ENCODE measurements at places on chromosomes 1 and 21.
A peak's percentile ranks its signal among the peaks of the same experiment; 100 is the strongest.

DNA sequence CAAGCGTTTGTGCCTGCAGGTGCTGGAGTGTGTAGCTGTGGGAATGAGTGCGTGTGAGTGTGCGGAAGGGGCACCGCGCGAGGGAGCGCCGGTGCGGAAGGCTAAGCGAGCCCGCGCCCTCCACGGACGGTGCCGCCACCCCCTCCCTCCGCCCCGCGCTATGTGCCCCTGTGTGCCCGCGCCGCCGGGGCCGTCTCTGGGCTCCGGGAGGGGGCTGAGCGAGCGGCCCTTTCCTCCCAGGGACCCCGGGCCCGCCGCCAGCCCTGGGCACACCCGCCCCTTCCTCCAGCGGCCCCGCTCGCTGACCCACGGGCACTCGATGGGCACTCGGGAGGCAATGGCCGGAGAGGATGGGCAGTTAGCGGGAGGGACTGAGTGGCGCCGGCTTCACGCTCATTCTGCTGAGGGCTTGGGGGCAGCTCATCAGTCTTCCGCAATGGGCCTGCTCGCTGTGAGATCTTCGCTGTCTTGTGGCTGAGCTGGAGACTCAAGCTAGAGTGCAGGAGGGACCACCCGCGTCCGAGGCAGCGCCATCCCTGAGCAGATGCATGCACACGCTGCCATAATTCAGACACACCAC, 8.6 kb upstream of the ADGRB2 start:
- DNase-seq = no peak

GRCh38 chr1:2650967-2651645, 18.3 kb upstream of the MMEL1 start:
- no peak for DNase-seq

DNA sequence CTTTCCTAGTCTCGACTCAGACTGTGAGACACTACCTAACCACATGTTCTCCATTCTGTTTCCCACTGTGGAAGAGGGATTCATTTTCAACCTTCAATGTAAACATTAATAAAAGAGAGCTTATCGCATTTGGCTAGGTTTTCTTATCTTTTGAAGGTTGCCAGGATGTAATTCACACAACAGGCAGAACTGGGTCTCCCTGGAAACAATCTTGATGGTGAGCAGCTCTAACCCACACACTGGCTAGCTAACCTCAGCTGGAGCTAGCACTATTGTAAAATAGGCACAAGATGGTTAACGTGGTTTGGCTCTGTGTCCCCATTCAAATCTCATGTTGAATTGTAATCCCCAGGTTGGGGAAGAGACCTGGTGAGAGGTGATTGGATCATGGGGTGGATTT, 75.1 kb downstream of the ZSCAN20 start:
- no peak for DNase-seq

DNA sequence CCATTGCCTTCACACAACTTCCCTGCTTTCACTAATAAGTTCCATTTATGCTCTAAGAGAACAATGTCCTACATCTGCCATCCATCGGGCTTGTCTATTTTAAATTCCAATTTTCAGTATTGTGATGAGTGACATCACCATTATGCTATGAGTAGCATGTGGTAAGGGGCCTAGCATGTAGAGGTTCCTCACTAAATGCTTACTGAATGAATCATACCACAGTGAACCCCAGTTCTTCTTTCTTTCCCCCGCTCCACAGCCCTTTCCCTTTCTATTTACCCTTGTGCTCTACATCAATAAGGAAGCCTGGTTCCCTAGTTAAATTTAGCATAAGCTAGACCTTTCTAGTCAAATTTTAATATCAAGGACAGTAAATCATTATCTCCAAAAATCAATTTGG, 195.0 kb upstream of the RGS18 start:
- DNase-seq = peak; percentile 25

DNA sequence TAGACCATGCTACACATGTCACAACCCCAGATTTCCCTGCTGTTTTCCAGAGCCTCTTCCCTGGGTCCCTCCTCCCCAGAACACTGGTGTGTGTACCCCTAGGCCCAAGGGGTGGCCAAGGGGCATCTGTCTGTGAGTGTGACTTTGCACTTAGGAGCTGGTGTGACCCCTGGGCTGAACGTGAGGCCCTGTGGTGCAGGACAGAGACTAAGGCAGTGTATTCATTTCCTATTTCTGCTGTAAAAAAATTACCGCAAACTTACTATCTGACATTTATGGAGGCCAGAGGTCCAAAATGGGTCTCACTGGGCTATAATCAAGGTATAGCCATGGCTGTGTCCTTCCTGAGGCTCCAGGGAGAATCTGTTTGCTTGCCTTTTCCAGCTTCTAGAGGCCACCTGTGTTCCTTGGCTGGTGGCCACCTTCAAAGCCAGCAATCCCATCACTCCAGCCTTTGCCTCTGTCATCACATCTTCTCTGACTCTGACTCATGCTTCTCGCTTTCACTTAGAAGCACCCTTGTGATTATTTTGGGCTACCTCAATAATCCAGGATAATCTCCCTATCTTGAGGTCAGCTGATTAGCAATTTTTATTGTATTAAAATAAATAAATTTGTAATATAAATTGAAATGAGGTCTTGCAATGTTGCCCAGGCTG, 24.0 kb upstream of the ELOA start:
- peak; percentile 55 for DNase-seq

- DNase-seq = peak; percentile 73
Observed at GRCh38 chr1:14704846-14705245, 106.4 kb downstream of the KAZN start.

DNA sequence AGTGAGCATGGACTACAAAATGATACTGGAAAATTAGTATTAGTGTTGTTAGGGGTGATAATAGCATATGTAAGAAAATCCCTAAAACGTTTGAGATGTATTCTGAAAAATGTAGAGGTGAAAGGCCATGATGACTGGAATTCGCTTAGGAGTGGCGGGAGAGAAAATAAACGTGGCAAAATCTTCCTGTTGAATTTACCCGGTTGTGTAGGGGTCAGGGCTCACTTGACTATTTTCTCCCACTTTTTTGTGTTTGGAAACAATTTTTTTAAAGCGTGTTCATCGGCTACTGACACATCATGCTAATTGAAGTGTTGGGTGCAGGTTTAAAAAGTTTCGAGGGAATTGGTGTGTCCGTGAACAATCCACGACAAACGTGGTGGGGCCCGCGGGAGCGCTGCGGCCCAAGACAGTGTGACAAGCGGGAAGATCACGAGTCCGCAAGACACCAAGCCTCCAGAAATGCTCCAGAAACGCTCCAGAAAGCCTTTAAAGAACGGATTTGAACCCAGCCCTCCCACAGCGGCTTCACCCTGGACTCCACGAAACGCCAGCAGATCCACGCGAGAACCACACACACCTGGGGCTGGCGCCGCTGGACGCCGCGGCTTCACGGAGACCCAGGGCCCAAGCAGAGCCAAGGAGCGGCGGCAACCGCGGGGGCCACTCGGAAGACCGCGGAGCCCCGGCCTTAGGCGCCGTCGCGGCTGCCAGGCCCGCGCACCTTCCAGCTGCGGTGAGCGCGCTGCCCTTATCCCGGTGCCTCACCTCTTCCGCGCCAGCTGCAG, 573 bp downstream of the PSMG1 start:
- DNase-seq = peak; percentile 45

DNA sequence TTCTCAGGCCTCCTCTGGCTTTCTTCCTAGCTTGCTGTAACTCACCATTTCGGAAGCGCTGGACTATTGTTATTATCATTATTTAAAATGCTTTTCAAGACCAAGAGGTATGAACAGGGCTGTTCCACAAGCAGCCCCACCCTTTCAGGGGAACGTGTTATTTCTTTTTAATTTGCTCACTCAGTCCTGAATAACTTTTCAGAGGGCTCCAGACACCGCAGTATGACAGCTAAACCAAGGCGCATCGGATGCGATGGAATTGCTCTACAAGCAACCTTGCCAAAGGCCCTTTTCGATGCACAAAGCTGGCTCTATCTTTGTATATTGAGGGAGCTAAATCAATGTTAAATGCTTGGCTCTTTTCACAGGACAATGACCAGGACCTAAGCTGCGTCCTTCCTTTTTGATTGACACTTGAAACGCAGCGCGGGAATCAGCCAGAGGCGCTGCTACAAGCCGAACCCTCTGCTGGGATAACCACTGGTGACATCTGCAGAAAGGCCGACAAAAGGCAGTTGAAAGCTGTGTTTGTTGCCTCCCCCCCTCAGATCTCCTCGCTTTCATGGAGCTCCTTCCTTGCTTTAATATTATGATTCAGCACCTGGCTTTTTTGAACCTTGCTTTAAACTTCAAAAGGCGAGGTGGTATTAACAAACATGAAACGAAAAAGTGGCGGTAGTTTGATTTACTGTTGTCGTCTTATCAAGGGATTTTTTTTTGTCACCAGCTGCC, 204.7 kb upstream of the PROX1 start:
- no peak for DNase-seq

All from M059J (cell line).